CD4-positive, alpha-beta T cell treated with Interleukin-17A for 1 hour (primary cell): ENCODE measurements at places on chromosomes 6 and 20.

DNA sequence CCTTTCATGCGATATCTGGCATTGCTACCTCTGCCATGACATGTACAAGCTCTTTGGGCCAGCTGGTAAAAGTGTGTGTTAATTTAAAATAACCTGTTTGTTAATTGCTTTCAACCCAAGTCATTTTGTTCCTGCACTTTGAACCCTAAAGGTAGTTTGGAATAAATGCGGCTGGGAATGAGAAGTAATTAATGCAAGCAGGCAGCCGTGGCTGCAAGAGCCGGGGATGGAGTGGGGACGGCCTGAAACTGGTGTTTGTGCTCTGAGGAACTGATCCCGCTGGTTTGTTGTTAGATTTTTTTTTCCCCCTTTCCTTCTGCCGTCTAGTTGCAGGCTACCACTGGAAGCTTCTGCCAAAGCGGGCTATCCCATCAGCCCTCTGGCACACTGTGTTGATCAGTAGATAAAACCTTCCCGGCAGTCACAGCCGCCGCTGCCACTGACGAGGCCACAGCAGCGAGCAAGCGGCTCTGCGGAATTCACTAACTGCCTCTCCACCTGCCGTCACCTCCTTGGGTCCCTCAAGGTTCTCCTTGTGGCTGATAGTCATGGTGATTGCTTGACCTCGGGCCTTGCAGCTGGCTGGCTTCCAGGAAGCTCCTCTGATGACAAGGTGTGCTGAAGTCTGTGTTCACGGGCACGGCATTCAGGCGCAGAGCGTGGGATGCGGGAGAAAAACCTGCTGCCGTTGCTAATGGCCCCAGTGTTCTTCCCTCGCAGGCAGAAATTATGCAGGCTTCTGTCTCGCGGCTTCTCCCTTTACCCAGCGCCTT is 315.9 kb downstream of the TFAP2A start:
- DNase-seq: no peak

- DNase-seq: no peak
These were observed 50.2 kb downstream of the STK35 start for GRCh38 chr20:2151858-2152281.

DNA sequence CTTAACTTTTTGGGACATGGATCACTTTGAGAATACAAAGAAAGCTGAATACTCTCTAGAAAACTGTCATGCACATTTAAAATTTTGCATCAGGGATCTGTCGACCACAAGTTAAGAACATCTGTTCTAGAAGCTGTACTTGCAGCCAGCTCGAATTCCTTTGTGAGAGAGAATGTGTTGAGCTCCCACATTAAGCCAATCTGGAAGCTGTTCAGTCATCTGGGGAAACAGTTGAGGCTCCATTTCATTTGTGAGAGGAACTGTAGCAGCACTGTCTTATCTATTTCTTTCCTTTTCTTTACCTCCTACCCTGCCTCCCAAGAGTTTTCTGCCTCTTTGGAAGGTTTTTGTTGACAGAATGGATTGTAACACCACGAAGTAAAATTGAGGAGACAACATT is 50.8 kb downstream of the KAT14 start:
- no peak for DNase-seq

- DNase-seq: no peak
These were observed 21.9 kb downstream of the SLC17A5 start for GRCh38 chr6:73631849-73632248.

DNA sequence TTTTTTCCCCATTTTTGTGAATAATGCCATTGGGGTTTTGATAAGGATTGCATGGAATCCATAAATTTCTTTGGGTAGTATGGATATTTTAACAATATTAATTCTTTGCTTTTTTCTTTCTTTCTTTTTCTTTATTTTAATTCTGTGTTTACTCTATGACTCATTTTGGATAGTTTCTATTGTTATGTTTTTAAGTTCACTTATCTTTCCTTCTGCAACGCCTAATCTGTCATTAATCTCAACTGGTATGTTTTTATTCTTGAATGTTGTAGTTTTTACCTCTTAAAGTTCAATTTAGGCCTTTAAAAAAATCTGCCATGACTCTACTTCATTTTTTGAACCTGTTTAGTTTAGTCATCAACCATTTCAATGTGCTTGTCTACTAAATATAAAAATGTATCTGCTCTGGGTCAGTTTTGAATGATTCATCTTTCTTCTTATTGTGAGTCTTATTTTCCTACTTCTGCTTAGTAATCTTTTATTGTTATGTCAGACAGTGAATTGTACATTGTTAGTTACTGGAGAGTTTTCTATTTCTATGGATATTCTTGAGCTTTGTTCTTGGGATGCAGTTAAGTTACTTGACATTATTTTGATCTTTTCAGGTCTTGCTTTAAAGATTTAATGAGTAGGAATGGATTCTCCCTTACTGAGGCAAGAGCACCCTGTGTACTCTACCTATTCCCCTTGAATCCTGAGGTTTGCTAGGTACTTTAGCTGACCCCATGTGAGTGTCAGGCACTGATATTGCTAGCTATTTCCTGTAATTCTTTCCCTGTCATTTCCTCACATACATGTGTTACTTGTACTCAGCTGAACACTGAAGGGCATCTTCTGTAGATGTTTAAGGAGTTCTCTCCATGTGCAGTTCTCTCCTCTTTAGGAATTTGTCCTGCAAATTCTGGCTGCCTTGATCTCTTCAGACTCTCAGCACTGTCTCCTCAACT is 104.2 kb downstream of the TFAP2B start:
- DNase-seq: no peak

GRCh38 chr6:166330612-166331011 is 11.7 kb downstream of the SFT2D1 start:
- no peak for DNase-seq

- DNase-seq: no peak
These were observed 482.9 kb upstream of the MAN1A1 start for GRCh38 chr6:119832411-119832810.

GRCh38 chr6:13711324-13711732 is 307 bp downstream of the RANBP9 start:
- DNase-seq: peak; percentile 78

GRCh38 chr6:31578184-31579118 is 3.1 kb downstream of the TNF start:
- peak; percentile 49 for DNase-seq

- DNase-seq: no peak
These were observed 12.8 kb downstream of the TREM1 start for GRCh38 chr6:41273714-41274113.

DNA sequence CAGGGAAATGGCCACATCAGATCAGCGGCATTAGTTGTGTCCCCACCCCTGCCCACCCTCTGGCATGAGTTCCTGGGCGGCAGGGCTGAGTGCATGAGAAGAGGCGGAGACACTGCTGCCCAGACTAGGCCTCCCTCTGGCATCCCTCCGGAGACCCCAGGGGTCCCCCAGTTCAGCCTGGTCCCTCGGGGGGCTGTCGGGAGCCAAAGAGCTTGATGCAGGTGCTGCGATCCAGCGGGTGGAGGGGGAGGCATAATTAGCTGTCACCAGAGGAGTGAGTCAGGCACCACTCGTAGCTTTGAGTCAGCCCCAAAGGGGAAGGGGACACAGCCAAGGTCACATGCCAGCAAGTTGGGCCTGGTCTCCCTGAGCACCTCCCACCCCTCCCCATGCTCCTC is 34.5 kb downstream of the DLGAP4 start:
- DNase-seq: no peak

GRCh38 chr6:139540276-139540675 is 165.8 kb upstream of the CITED2 start:
- DNase-seq: peak; percentile 62

DNA sequence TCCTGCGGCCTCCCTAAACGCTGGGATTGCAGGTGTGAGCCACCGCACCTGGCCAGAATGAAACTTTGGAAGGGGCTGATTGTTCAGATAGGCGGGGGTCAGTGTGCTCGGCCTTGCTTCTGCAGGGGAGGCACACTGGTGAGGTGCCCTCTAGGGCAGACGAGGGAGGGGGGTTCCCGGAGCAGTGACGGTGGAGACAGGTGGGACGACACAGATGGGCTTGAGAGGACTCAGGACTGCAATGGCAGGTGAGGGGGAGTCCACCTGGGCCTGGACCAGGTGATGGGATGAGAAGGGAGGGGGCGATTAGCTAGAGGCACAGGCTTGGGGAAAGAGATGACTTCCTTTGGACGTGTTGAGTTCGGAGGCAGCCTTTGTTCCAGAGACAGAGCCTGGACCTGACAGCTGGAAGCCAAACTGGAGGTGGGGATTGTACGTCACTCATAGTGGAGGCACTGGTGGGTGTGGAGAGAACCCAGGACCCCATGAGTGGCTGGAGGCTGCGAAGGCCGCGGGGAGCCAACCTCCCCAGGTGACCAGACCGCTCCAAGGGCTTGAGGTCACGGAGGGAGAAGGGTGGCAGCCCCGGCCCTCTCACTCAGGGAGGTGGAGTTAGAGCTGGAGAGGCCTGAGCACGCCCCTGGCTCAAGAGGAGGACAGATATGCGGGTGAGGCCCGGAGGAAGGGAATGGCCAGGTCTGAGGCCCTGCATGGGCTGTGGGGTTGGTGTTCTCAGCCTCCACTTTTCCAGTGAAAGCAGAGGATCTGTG is 10.5 kb upstream of the MAP1LC3A start:
- no peak for DNase-seq

DNA sequence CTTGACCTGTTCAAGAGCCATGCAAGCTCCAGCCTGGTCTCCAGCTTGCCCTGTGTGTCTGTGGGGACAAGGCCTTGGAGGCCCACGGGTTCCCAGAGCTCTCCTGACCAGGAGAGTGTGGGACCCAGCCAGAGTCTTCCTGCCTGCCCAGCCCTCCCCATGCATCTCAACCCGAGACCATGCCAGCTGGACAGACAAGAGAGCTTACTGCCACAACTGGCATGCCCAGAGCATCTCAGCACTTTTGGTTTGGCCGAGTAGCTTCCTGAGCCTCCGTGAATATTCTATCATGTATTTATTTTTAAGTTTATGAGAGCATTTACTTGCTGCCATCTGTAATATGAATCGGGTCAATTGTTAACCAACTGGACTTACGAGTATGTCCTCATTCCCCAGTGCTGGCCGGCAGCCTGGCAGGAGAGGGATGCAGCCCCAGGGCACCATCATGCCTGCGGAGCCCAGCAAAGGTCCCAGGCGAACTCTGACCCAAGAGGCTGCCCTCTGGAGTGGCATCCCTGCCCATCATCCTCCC is 14.9 kb downstream of the IP6K3 start:
- DNase-seq: no peak

DNA sequence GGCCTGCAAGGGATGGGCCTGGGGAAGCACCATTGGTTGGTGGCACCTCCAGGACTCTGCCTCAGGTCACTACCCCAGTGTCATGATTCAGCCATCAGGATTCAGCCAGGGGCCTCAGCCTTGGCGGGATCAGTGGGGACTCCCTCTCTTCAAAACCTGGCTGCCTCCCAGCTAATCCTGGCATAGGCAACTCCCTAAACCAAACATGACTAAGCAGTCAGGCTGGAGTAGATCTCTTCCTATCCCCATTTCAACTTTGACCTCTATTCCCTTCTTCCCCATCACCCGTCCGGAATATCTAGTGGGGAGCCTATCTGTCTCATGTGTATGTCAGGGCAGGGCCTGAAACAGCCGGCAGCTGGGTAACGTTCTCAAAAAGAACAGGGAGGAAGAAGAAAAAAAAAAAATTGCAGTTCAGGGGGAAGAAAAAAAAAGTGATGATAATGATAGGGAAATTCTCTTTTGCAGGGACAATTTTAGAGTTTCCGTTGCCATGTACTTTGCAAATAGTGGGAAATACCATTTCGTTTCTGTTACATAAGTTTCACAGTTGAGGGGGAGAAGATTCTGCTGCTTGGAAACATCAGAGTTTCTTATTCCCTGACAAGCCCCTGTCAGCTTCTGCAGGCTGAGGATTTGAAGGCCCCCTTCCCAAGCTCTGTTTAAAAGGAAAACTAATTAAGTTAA is 4.1 kb upstream of the PREX1 start:
- no peak for DNase-seq

DNA sequence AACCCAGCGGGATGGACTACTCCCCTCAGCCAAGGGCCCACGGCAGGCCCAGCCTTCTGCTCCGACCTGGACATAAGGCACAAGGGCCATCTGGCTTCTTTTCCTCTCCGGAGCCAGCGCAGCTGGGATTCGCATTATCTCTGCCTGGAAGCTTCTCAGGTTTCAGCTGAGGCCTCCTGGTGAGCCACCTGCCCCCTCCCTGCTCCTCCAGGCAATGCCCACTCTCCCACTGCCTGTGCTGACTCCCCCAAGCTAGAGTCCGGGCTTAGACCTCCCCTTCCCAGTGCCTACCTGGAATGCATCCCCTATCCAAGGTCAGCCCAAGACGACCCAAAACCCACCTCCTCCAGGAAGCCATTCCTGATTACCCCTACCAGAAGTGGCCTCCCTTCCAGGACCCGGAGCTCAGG is 60.7 kb downstream of the EZR start:
- peak; percentile 9 for DNase-seq

GRCh38 chr6:109039795-109040194 is 54.9 kb downstream of the SESN1 start:
- DNase-seq: no peak

DNA sequence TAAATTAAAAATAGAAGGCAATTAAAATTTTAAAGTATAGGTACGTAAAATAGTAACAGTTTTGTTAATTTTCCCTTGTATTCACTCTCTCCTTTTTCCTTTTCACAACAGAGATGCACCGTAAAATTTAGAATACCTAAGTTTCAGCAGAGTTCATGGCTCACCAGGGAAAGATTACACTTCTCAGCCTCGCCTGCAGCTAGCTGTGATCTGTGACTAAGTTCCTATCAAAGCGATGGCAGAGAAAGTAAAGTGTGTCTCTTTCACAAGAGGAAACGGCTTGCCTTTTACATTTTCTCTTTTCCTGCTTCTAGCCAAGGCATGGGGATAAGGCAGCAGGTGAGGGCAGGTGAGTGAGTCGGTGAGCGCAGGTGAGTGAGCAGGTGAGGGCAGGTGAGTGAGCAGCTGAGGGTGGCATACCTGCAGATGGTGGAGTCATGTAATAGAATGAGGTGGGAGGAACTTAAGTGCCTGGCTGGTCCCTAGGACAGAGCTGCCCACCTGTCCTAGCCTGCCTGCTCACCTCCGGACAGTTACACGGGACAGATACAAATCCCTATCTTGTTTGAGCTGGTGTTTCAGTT is 30.9 kb downstream of the ZFP64 start:
- DNase-seq: no peak

GRCh38 chr6:161017766-161018564 is 26.4 kb downstream of the MAP3K4 start:
- DNase-seq: no peak

- no peak for DNase-seq
These were observed 794.6 kb downstream of the TFAP2A start for GRCh38 chr6:9620263-9620662.

DNA sequence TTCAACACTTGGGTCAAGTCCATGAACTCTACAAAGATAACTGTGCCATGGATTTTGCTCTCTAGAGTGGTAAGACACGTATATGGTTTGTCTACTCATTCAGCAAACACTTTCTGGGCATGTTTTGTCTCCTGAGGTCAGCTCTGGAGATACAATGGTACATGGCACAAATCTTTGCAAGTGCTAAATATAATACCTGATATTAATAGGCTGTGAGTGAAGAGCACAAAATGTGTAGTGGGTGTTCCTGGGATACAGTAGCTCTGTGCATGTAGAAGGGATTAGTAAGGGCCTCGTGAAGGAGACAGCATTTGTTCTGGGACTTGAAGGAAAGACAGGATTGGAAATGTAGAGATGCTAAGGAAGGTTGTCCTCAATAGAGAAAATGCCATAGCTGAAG is 360.9 kb downstream of the BCKDHB start:
- DNase-seq: no peak
